NCI-H524 treated with DMSO at 0.1 percent for 48 hours (cell line): ENCODE measurements at places on chromosomes 5 and 9.

GRCh38 chr5:9361835-9362234 is 184.0 kb downstream of the SEMA5A start:
- peak; percentile 59 for DNase-seq

- DNase-seq: no peak
Measured at GRCh38 chr5:88515881-88516819, 247.5 kb upstream of the TMEM161B start.

- no peak for DNase-seq
Measured at GRCh38 chr9:86767373-86767772, 179.9 kb downstream of the GAS1 start.

DNA sequence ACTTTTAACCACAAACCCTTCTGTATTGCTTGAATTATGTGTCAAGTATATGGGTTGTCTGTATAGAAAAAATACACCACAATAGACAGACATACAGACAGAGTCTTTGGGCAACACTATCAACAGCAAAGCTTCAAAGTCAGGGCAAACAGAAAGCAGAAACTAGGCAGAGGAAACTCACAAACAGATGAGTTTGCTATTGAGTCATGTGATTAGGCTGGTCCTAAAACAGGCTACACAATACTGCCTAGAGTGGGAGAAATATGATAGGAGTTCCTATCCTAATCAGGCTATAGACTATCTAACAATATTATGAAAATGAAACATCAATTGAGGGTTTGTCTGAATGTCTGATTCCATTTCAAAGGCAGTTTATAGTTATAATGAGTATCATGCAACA is 156.4 kb downstream of the EDIL3 start:
- no peak for DNase-seq

GRCh38 chr9:129336130-129336528 is 158.1 kb upstream of the IER5L start:
- no peak for DNase-seq

DNA sequence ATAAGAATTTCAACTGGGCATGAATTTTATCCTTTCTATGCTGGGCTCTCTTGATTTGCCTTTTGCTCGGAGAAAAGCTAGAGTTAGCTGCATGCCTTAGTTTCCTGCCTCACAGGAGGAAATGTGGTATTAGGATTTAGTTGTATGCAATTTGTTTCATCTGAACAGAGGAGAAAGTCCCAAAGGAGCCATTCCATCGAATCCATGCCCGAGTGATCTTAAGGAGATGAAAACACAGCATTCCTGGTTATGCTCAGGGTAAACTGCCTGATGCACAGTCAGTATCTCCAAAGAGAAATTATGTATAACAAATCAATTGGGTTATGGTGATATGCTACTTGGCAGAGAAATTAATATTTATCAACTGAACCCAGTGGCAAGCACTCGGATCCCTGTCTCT is 51.1 kb downstream of the TTC1 start:
- DNase-seq: no peak

DNA sequence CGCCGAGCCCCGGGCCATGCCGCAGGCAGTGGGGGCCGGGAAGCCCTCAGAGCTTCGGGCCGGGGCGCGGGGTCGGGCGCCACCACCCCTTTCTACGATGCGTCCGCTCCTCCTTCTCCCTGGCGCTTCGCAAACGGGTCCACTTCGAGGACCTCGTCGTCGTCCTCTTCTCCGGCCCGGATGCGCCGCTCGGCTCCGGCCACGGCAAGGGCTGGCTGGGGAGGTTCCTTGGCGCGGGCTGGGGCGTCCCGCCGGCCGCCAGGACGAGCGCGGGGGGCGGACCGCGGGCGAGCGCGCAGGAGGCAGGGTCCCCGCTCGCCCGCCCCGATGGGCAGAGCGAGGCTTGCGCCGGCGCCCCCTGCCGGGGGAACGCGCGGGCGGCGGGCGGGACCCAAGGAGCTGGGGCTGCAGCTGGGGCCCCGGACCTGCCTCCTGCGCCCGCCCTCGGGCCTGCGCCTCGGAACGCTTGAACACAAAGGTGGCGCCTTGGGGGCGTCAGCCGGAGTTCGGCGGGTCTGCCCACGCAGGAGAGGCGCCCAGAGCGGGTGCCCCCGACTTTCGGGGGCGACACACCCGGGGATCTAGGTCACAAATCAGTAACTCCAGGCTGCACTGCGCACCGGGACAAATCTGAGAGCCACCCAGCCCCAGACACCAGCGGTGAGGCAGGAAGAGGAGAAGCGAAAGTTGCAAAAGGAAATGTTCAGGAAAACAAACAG is at the start of gene ROR2:
TSS of gene ROR2 (minus strand) at position 283 of the 719 bp plus-strand sequence.
- no peak for DNase-seq

DNA sequence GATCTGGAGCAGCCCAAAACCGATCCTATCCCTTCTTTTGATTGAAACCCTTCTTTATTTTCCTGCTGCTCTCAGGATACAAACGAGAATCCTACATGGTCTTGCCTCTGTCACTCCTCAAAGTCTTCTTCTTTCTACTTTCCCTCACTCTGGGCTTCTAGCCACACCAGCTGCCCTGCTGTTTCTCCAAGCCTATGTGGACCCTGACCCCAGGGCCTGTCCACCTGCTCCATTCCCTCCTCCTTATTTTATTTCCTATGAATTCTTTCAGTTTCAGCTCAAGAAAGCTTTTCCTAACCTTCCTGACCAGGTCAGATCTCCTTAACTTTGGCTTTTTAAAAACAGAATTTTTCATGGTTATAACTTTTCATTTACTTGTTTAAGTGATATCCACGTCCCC is 141.0 kb downstream of the ARHGAP26 start:
- DNase-seq: no peak

DNA sequence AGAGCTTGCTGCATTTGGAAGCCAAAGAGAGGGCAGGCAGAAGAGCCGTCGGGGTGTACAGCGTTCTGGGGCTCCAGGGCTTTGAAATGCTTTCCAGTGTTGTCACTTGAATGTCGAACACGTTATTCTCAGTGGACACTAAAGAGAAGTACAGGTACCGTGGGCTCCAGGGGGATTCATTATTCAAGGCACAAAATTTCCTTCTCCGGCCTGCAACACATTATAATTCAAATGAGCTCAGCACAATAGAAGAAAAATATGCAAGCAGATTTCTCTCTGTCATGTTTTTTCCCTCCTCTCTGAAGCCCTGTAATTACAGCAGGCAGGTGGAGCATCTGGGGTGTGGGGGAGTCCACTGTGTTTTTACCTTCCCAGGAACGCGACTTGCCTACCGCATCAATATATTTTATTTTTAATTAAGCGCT is 293.1 kb downstream of the ZSWIM6 start:
- DNase-seq: no peak

- no peak for DNase-seq
Measured at GRCh38 chr5:10654566-10654965, 90.7 kb downstream of the ANKRD33B start.

DNA sequence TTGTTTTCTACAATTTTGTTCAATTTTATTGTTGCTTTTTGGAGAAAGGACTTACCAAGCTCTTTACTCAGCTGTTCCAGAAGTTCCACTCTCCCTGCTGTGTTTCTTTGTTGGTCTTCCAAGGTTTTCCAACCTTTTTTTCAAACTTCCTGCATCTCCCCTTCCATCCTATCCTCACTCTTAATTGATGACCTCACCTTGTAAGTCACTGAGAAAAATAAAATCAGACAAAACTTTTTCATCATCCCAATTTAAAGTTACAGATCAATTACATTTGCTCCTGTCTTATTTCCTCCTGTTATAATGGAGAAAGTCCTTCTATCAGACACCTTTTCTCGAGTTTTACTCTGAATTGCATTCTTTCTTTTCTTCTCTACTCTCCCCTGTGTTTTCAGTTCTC is 121.1 kb downstream of the DMXL1 start:
- DNase-seq: no peak

GRCh38 chr5:5592541-5592940 is 170.1 kb downstream of the ICE1 start:
- no peak for DNase-seq

DNA sequence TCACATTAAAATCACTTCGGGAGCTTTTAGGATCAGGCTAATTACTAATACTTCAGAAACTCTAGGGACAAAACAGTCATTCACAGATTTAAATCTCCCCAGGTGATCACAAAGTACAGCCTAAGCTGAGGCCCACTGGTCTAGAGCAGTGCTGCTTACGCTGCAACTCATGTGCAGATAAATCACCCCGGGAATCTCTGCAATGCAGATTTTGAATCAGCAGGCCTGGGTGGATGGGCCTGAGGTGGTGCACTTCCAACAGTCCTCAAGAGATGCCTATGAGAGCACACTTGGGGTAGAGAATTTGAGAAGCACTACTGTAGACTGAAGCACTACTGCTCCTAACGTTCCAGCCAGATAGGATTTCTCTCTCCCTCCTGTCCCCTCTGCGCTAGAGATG is 28.4 kb downstream of the CSF1R start:
- DNase-seq: no peak

DNA sequence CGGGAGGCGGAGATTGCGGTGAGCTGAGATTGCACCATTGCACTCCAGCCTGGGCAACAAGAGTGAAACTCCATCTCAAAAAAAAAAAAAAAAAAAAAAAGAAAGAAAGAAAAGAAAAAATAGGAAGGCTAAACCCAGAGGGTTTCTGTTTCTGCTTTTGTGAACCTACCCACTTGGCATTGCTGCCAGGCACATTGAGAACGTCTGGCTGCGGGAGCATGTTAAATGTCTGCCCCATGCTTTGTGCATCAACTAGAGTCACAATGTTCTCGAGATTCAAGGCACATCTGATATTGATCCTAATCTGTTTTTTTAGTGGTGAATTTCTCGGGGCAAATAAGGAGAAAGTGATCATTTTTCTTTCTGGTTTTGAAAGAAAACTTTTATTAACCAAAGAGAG is 2.8 kb downstream of the SLC25A25 start:
- DNase-seq: no peak

DNA sequence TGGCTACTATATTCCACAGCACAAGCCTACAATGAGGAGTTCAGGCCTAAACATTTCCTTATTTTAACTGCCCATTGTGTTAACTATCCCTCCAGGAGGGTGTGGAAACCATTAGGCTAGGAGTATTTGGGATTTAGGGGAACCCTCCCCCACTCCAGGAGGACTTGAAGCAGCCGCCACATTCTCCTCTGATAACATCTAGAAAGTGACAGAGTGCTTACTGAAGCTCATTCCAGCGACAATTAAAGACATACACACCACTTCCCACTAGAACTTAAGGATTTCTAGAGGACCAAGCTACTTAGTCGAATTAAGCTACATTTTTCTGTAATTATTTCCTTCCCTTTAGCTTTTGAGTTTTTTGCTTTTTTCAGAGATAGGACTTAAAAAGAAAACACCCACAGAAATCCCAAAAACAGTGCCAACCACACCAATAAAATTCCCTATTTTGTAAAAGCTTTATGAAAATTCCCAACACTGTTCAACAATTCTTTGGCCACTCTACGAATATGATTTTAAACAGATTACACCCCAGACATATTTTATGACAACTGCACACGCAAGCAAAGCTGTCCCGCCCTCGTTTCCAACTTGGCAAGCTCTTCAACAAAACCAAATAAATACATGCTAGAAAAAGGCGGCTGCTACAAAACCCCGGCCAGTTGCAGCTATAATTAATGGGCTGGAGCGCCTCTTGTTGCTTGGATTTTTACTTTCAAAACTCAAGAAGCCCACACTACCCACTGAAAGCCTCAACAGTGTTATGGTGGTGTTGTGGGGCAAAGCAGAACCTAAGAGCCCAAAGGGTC is 4.5 kb downstream of the ROR2 start:
- DNase-seq: no peak

GRCh38 chr5:164383662-164384061 is 878.2 kb downstream of the MAT2B start:
- DNase-seq: no peak

DNA sequence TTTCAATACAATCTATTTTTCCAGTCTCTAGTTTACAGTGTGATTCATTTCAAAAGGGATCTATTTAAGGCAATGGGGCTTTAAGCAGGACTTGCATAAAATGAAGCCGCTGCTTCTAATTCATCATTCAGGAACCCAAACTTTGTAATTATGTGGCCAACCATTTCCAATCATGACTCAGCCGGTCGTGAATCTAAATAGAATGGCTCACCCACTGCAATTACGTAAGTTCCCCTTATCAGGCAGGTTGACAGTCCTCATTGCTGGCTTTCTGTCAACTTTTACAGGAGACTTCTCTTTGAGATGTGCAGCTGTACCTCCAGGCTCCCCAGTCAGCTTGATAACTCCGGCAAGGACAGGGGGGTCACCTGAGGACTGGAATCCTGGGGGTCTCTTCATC is 152.8 kb upstream of the DAP start:
- DNase-seq: no peak

DNA sequence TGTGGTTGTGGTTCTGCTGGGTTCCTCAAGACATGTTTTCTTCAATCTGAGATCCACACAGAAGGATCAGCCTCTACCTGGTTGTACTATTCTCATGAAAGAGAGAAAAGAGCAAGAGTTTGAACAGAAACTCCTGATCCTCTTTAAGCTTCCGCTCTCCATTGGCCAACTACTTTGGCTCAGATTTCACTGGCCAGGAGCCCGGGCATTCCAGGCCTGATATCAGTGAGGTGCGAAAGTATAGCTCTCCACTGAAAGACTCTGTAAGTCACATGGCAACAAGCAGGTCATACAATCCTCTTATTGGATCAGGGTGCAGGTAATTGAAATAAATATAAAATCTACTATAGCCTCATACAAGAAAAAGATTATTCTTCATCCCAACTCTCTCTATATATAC is 920.5 kb downstream of the TLE4 start:
- DNase-seq: no peak

DNA sequence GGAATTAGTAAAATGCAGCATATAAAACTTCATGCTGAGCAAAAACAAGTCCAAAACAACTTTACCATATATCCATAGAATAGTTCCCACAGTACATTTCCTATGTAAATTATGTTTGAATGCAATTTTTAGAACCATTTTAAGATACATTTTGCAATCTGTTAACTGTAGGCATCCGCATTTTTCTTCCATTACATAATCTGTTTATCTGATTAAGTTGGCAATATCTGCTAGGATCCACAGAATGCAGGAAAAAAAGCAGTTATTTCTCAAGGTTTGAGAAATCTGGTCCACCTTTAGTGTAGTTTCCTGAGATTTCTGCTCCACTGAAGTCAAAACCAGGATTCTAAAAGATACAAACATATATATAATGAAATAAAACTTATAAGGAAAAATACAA is 6.2 kb downstream of the NUDCD2 start:
- no peak for DNase-seq

GRCh38 chr5:95957561-95958203 is 4.0 kb downstream of the ELL2 start:
- DNase-seq: no peak

- no peak for DNase-seq
Measured at GRCh38 chr5:123610209-123610608, 98.2 kb downstream of the CSNK1G3 start.

GRCh38 chr5:168006456-168007130 is 284.9 kb upstream of the WWC1 start:
- no peak for DNase-seq

DNA sequence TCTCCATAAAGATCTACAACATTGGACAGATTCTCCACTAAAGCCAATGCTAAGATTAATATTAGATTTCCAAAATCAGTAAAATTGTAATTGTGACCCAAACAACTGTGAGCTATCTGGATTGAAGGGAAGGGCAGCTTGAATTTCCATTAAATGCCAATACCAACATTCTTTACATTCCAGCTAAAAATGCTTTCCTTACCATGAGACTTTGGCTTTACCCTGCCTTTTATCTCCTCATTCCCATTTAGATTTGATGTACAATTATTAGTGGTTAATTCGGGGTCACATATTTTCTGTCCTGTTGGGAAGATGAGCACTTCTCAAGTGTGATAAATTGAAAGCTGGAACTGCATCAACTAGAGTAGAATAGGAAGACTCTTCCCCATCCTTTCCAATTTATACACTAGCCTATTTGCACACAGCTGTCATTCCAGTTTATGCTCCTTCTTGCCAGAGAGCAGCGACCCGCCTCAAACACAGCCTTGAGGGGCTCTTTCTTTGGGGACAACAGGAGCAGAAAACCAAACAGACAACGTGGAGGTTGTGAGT is 33.1 kb upstream of the MYOT start:
- DNase-seq: no peak
